Daoy (cell line): ENCODE measurements at places on chromosomes 16 and 17. TPM values are rescaled to one million over a fixed set of nuclear protein-coding genes. Genes with fewer than 3 reads are reported as not detected.

The C1QTNF8 gene
- not detected in 2 replicates for total RNA-seq

The LDHD gene
- not detected in 2 replicates for total RNA-seq

The KIF2B gene
- total RNA-seq, result not detected in 2 replicates

DNA sequence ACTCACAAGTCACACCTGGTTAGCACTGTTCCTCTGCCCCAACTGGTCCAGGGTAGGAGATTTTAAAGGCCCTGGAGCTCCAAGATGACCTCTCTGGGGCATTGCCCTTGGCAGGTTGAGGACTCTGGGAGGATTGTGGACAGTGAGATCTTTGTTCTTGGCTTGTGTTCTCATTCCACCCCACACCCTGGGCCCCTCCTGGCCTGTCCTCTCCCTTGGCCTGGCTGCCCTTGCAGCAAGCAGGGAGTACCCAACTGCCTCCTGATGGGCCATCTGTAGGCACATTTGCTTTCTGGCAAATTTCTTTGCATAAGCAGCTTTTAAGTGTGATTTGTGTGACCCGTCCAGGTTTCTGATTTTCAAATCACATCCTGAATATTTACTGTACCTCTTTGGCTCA, 239.6 kb downstream of the UTP18 start:
- DNase-seq, result no peak

DNA sequence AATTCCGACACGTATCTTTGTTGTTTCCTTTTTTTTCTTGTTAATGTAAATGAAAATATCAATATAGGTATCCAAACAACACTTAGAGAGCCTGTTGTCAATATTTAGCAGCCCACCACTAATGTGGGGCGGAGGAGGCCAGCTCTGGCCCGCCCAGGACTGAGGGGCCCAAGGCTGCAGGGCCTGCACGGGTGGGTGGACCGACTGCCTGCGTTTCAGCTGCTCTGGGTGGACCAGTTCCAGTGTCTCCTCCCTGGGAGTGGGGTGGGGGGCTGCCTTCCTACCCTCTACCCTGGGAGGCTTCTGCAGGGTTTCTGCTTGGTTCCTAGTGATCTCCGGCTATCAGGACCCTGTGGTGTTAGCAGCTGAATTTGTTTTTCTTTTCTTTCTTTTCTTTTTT, 15.9 kb upstream of the ADGRG1 start:
- DNase-seq, result no peak

DNA sequence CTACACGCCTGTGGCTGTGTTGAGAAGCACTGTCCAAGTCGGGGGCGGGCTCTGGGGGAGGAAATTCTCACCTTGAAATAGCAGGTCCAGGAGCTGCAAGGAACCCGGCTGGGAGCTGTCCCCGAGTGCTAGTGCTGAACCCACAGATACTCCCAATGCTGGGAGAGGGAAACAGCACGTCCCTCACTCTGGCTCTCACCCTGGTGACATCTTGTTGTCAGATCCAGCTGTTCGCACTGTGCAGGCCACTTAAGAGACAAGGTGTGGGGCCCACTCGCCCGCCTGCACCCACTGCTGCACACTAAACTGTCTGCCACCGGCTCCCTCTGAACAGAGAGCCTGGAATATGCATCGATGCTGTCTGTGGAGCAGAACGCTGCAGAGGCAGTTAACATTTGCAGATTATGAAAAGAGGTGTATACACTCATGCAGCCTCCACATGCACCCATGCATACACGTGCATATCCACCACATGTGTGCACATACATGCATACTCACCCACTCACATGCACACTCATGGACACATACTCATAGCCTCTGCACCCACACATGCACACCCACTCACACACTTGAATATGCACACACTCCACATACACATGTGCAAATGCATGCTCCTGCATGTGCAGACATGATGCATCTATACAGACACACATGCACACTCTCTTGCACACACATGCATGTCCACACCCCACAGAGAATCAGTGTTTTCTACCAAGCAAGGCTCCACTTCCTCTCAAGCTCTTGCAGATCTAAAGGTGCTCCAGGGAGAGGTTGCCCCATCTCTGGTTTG, 42.0 kb downstream of the MGAT5B start:
- peak; percentile 19 for DNase-seq

GRCh38 chr16:72921106-72921505, 126.8 kb downstream of the ZFHX3 start:
- no peak for DNase-seq
